Left lung (tissue), 14 donors: ENCODE measurements at places on chromosomes 7 and 10.
A peak's percentile ranks its signal among the peaks of the same experiment; 100 is the strongest.

DNA sequence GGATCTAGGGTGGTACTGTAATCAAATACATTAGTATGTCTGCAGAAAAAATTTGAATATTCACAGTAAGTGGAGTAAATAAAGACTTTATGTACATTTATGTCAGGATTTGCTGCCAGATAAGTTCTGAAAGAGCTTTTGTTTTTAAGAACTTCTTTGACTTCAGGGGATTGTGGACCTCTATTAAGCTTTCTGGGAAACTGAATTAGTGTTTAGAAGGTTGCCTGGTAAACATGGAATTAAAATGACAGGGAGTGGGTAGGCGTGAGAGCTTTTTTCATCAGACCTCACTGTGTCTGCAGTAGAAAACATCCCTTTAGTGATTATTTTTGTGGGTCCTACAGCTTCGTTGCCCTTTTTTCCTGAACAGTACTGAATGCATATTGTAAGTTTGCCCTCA, 15.7 kb downstream of the SDHAF3 start:
- DNase-seq: no peak

- DNase-seq: no peak
Observed at GRCh38 chr7:36896418-36896817, 172.1 kb upstream of the AOAH start.

DNA sequence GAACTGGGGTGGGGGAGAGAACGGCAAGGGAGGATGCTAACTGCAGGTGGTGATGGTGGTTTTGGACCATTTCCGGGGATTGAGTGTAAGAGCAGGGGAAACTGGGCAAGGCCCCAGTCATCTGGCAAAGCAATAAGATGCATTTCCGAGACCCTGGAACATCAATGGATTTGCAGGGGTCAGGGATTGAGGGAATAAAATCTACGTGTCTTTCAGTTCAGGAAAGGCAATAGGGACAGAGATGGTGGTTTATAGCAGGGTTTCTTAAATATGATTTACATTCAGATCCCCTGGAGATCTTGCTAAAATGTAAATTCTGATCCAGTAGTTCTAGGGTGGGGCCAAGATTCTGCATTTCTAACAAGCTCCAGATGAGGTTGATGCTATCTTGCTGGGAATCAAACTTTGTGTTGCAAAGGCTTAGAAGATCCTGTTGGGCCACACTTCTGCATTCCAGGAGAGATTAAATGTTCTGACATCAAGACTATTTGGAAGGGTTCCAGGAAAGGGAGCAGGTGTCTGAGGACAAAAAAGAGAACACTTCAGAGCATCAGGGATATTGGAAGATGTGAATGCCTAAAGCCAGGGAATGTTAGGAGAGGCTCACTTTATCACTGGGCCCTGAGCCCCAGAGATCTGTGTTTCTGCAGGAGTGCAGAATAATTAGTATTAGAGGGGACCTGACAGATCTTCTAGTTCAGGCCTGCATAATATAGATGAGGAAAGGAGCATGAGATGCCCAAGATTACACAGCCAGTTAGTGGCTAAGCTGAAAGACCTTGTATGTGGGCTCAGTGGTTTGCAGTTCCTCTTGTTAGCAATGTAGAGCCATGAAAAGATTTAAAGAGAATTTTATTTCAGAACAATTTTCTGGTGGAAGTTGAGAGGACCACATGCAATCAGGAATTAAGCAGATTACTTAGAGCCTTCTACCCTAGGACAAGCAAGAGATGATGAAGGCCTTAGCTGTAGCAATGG, 32.4 kb downstream of the BLNK start:
- no peak for DNase-seq

DNA sequence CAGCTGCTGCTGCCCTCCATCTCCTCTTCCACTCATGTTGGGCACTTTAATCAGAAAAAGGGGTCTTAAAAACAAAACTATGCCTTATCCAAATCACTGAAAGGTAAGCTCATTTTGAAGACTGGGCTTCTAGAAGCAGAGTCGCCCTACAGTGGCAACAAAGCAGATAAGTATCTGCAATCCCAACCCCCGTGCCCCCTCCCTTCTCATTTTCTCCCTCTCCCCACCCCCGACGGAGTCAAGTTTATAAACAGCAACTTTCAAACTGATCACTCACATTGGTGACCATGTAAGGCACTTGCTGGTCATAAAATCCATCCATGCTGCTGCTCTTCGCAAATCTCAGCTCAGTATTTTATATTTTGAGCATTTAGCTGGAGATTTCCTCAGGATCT, 738 bp downstream of the ETV1 start:
- no peak for DNase-seq

DNA sequence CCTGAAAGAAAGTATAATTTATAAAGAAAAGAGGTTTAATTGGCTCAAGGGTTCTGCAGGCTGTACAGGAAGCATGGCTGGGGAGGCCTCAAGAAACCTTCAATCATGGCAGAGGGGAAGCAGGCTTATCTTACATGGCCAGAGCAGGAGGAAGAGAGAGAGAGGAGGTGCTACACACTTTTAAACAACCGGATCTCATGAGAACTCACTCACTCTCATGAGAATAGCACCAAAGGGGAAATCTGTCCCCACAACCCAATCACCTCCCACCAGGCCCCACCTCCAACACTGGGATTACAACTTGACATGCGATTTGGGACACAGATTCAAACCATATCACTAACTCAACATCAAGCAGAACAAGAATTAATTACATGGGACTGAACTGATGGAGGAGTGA, 6.9 kb upstream of the ZNF485 start:
- DNase-seq: no peak

DNA sequence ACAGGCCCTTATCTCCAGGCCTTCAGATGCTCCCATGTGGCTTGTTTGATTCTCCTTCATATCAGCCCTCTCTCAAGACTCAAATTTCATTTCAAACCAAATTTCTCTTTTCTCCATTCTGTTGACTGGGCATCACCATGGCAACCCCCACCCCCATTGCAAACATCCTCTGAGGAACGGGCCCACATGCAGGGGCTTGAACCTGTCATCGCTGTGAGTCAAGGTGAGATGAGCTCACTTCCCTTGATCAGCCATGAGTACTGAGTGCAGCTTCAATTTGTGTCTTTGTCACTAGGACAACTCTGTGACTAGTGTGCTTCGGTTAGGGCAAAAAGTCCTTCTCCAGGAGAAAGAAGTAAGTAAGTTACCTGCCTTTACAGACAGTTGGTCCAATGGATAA, 41.9 kb downstream of the CALML3 start:
- no peak for DNase-seq

GRCh38 chr10:2985729-2986232, 81.6 kb upstream of the PFKP start:
- no peak for DNase-seq

GRCh38 chr10:84613336-84614021, 285.1 kb downstream of the CCSER2 start:
- DNase-seq: peak; percentile 8

- no peak for DNase-seq
Observed at GRCh38 chr10:47361293-47361692, 13.1 kb downstream of the RBP3 start.

DNA sequence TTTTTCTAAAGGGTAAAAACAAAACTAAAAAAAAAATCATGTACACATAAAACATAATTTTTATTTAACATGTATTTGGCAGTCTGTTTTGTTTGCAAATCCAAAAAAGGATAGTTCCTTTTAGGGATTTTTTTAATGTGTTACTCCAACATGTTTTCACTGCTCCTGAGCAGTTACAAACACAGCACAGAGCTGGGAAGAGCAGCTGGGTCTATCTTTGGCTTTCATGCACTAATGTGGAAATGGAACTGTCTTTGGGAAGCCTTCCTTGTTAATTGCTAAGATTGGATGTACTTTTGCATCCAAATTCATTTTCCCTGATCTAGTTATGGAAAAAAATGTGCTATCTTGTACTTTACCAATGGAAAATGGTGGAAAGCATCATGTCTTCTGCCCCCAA, 1035.1 kb downstream of the CNTNAP2 start:
- DNase-seq: no peak

DNA sequence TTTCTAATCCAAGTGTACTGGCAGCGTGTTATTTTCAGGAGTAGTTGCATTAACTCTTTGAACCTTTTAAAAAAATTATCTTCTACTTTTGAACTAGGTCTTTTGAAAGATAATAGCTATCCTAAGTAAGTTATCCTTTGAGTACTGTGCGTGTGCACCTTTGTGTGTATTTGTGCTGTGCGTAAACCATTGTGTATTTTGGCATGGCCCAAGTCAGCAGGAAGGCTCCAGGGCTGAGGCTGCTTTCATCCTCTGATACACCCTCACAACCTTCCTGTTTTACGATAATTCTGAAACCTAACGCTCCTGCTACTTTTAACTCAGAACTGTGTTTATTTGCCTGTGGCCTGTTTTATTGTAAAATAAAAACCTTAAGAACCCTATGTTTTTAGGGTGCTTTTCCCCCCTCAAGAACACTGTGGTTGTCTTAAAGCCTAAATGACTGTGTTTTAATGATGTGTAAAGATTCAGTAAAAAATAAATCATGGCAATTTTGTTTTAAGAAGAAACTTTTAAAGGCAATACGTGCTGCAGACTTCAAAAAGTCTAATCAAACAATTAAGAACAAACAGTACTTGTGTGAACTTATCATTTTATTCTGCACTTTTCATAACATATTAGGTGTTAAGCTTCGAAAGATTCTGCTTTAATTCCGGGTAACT, 57.5 kb downstream of the HDAC9 start:
- no peak for DNase-seq

GRCh38 chr7:110947408-110947807, 143.5 kb upstream of the LRRN3 start:
- DNase-seq: no peak

DNA sequence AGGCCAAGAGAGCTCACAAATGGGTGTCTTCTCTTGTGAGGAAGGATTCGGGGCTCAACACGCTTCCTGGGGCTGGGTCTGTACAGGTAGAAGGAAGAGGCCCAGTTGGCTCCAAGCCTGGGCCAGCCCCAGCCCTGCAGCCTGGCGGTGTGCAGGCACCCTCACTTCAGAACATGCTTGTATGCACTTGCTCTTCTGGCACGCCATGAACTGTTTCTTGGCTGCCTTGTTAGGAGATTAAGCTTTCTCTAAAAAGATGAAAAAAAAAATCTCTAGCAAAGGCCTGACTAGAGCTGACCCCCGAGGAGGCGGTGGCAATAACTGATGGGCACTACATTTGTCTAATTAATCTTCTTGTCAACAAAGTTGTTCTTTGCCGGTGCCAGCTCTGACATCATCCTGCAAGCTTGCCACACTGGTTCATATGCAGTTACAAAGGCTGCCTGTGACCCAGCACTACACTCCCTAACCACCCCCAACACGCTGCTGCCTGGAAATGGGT, 94.7 kb downstream of the WDR11 start:
- DNase-seq: no peak

DNA sequence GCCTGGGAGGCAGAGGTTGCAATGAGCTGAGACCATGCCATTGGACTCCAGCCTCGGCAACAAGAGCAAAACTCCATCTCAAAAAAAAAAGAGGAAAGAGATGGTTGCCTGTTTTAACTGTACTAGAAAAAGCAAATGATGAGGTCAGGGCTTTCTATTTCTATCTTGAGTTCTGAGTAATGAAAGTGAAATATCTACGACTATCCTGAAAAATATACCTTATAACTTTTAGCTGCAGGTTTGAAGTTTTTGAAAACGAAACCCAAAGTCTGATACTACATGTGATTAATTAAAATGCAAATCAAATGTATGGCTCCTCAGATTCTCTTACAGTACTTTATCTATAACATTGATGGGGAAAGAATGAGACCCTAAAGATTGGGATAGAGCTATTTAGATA, 636.2 kb upstream of the LRRN3 start:
- DNase-seq: no peak
